ENCODE measurements at places on chromosomes 5 and 9.

DNA sequence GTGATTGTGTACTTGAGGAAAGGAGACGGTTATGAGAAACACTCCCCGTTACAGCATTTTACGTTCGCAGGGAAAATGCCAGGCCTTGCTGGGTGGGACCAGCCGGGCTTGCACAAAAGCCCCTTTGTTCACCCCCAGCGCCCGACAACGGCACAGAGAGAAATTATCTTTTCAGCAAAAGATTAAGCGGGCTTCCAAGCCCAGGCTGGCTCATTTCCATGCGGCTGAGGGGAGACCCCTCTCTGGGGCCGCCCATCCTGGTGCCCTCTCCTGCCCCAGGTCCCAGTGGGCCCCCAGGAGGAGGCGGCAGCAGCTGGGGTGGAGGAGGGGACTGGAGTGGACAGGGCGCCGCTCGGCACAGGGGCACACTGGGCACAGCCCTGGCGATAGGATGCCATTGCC is 50.8 kb upstream of the NOTCH1 start:
- DNase-seq: no peak

- peak; percentile 36 for DNase-seq
These were observed 1.4 kb upstream of the ADAMTSL2 start for GRCh38 chr9:133532937-133533668.

- no peak for DNase-seq
These were observed 5.5 kb downstream of the FOXD1 start for GRCh38 chr5:73442996-73443627.

- no peak for DNase-seq
These were observed 520.1 kb downstream of the CHSY3 start for GRCh38 chr5:130424341-130424740.

DNA sequence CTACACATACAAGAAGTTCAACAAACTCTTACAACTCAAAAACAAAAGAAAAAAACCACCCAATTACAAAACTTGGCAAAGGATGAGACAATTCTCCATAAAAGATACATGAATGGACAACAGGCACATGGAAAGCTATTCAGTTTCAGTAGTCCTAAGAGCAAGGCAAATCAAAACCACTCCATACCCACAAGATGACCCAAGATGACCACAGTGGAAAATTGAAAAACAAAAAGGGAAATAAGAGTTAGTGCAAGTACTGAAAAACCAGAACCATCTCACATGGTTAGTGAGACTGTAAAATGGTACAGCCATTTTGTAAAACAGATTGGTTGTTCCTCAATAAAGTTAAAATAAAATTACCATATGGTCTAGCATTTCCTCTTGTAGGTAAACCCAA is 287.1 kb upstream of the CDH9 start:
- DNase-seq: no peak

GRCh38 chr9:113511856-113512761 is 48.6 kb downstream of the RGS3 start:
- peak; percentile 78 for DNase-seq

- no peak for DNase-seq
These were observed 60.9 kb downstream of the CXXC5 start for GRCh38 chr5:139708877-139709581.

DNA sequence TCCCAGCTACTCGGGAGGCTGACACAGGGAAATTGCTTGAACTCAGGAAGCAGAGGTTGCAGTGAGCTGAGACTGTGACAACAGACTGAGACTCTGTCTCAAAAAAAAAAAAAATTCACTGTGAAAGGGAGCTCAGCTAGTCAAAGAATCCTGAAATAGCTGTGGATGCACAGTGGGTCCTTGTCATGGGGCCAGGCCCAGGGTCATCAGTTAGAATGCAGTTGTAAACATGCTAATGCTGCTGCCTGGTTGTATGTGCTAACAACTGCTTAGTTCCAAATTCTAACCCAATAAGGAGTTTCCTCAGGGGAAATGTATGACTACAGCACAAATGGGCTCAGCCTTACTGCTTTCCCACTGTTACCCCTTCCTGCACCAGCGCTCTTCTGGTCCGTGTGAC is 84.0 kb downstream of the PALM2AKAP2 start:
- no peak for DNase-seq

DNA sequence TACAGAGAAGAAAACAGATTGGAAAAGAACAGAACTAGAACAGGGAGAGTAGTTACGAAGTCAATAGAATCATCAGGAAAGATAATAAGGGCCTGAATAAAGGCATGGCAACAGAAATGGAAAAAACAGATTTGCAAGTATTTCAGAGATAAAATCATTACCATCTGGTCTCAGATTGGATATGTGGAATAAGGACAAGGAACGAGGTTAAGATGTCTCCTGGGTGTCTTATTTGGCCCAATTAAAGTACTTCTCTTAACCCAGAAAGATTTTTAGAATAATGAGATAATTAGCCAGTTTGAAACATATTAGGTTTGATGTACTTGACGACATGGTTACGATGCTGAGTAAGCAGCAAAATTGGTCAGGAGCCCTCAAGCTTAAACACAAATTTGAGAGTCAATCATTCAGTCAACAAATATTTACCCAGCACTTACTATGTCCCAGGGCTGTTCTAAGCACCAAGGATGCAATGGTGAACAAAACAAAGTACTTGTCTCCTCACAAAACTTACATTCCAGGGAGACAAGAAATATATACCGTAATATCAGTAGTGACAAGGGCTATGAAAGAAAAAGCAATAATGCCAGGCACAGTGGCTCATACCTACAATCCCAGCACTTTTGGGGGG is 18.3 kb downstream of the RICTOR start:
- no peak for DNase-seq

GRCh38 chr5:173765661-173766060 is 122.5 kb upstream of the CPEB4 start:
- DNase-seq: no peak

- no peak for DNase-seq
These were observed 202.1 kb upstream of the TMEM161B start for GRCh38 chr5:88470745-88471144.

GRCh38 chr5:139246394-139246793 is 47.1 kb upstream of the MATR3 start:
- peak; percentile 68 for DNase-seq

- DNase-seq: no peak
These were observed 99.5 kb upstream of the FBXL17 start for GRCh38 chr5:108481355-108481931.

GRCh38 chr9:22919423-22919822 is 472.8 kb downstream of the DMRTA1 start:
- no peak for DNase-seq

GRCh38 chr5:150497274-150497988 is 10.5 kb upstream of the NDST1 start:
- DNase-seq: no peak

- DNase-seq: no peak
These were observed 41.2 kb downstream of the FREM1 start for GRCh38 chr9:14868772-14869583.

DNA sequence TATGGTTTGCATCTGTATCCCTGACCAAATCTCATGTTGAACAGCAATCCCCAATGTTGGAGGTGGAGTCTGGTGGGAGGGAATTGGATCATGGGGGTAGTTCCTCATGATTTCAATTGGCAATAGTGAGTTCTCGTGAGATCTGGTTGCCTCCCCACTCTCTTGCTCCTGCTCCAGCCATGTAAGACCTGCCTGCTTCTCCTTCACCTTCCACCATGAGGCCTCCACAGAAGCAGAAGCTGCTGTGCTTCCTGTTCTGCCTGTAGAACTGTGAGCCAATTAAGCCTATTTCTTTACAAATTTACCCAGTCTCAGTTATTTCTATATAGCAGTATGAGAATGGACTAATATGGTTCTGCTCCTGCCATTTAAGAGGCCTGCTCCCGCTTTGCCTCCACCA is 32.9 kb downstream of the SCAI start:
- DNase-seq: no peak

DNA sequence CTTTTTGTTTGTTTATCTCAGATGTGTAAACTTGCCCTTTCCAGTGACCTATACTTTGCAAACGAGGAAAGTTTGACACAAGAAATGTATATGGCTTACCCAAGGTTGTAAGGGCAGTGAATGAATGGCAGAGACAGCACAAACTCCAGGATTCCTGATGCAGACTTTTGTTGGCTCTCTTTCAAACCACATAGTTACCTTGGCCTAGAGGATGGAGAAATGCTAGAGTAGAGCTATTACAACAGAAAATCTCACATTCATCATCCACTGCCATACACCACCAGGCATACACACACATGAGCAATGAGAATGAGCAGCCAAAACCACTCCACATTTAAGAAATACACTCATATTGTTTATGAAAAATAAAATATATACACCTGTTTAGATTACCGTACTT is 387.0 kb downstream of the TLR4 start:
- DNase-seq: no peak

DNA sequence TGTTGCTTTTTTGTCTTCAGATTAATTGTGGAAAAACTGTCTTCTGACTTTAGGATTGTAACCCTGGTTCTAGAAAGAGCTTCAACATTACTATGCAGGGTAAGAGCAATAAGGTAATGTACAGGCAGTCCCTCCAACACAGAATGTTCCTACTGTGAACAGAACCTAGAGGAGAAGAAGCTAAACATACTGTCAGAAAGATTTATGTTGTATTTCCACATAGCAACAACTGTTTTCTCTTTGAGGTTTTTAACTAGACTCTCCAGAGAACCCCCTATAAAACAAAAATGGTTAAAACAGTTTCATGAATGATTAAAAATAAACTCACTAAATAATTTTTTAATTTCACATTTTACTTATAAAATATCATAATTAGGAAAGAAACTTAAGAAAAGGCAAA is 64.3 kb upstream of the NAA35 start:
- DNase-seq: no peak

- DNase-seq: no peak
These were observed 113.4 kb upstream of the CACNA1B start for GRCh38 chr9:137764171-137764671.

- DNase-seq: no peak
These were observed 14.1 kb downstream of the BTNL9 start for GRCh38 chr5:181054138-181054537.

DNA sequence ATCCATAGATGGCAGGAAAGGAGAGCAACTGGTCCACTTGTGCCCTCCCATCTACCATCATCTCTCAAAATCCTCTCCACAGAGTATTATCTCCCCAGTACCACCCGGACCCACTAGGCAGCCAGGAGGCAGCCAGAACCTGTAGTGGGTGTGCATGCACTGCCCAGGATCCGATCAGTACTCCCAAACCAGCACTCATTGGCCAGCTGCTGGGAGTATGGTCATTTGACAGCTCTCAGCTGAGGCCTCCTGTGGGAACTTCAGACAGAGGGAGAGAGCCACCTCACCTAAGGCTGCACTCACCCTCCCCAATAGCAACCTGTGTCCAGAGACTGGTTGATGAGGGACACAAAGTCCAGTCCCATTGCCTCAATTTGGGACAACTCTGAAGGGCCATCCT is 286.0 kb downstream of the TRIM36 start:
- no peak for DNase-seq

GRCh38 chr5:125970631-125971307 is 452.4 kb upstream of the GRAMD2B start:
- DNase-seq: no peak

DNA sequence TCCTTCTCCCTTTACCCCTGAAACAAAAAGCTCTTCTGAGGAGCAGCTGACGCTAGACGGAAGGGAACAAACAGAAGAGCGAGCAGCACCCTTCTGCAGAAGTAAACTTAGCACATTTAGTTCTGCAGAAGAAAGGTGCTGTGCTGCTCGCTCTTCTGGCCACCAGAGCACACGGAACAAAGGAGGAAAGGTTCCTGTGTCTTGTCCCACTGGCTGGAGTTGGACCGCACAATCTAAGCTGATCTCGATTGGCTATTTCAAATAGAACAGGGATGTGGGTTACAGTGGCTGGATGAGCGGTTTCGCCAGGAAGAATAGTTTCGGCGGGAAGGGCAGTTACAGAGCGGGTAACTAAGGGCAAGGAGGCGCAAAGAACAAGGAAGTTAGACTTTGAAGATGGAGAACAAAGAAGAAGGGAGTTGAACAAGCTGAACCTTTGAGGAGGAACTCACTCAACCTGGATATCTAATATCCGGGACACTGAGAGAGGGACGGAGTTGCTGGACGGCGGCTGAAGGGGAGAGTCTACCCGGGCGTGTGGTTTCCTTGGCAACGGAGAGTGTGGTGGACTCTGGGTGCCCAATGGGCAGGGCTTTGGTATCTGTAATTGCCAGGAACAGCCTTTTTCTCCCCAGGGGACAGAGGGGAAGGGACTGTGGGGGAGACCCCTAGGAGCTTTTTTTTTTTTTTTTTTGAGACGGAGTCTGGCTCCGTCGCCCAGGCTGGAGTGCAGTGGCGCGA is 7.1 kb downstream of the GTF3C5 start:
- DNase-seq: no peak

DNA sequence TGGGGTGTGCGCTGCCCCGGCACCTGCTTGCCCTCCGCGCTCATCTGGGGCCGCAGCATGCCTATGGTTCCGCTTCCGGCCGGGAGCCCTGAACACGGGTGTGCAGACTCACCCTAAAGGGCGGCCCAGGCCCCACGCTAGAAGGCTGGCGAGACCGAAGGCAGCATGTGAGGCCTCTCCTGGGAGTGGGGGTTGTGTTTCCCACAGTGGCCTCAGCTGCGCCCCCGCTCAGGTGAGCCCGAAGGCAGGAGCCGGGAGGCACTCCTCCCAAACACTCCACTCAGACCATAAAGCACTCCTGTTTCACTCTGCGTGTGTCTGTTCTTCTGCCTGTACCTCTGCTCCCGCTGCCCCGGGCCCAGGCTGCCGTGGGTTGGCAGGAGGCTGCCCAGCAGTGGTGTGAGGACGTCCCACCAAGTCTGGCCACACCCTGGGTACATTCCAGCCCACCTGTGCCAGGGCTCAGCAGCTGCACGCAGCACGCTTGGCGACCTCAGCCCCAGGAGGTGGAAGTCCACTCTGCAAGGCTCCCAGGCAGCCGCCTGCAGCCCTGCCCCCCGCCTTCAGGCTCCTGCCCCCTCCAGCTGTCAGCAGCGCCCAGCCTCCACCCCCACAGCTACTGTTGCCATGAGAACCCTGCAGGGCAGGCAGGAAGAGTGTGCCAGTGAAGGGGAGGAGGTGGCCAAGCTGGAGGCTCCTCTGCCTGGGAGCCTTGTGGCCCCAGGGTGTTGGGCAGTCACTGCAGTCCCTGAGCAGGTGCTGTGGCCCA is 1.2 kb upstream of the AJM1 start:
- DNase-seq: no peak

DNA sequence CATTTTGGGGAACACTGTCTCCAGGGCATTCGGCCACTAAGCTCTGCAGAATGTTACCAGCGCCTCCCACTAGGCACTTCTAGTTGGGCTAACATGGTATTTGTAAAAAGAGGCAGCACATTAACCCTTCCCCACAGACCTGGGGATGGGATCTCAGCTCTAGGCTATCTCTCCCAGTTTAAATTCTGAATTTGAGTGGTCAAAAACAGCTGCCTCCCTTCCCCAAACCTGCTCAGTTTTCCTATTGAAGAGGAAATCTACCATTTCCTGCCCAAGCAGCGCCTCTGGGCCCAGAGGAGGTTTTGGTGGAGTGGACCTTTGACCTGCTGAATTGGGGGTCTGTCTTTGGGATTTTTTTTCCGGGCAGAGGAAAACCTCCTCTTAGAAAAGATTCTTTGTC is 53.2 kb downstream of the ENC1 start:
- DNase-seq: no peak

- DNase-seq: no peak
These were observed 23.0 kb downstream of the RIGI start for GRCh38 chr9:32503008-32503407.
